ENCODE measurements at places on chromosomes 1 and 21.

GRCh38 chr1:88973520-88974137 is 18.8 kb downstream of the KYAT3 start:
- no peaks in the 10 kb centered on the region for H3K27me3 ChIP-seq
- no peak overlapping the region for H3K27ac ChIP-seq
- H3K4me3 ChIP-seq = no peak overlapping the region
- no peak for DNase-seq
- no peaks in the 10 kb centered on the region for H3K4me1 ChIP-seq

GRCh38 chr1:17561247-17561548 is 21.7 kb downstream of the ARHGEF10L start:
- no peak overlapping the region for H3K27ac ChIP-seq
- no peaks in the 10 kb centered on the region for H3K27me3 ChIP-seq
- no peaks in the 10 kb centered on the region for H3K36me3 ChIP-seq
- DNase-seq = no peak
- H3K4me1 ChIP-seq = peaks cover 12% of the 10 kb centered on the region

- H3K36me3 ChIP-seq = no peaks in the 10 kb centered on the region
- H3K4me3 ChIP-seq = no peak overlapping the region
- no peak for DNase-seq
- no peaks in the 10 kb centered on the region for H3K27me3 ChIP-seq
Observed at GRCh38 chr1:187157115-187157514, 328.4 kb downstream of the PLA2G4A start.

DNA sequence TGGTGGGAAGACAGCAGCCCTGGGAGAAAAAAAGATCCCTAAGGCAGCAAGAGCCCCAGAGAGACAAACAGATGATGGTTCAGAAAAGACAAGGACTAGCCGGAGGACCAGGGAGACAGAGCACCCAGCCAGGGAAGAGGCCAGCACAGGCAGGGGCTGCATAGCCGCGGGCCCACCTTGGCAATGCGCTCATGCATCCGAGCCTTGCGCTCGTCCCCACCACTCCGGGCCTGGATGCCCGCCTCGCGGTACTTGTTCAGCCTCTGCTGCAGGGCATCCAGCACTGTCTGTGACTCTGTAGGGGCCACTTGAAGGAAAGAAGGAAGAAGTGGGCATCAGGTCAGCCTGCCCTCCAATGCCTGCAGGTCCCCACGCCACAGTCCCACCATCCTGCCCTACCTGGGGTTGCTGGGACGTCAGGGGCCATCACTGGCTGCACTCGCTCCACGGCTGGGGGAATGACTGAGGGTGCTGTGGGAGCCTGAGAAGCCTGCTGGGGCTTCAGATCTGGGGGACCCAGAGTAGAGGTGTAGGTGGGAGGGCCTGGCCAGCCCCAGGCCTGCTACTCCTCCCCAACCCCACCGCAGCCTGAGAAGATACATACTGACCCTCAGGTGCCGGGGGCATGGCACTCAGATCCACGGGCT is 7.0 kb downstream of the CC2D1B start:
- DNase-seq = no peak
- peaks cover 97% of the 10 kb centered on the region for H3K36me3 ChIP-seq
- H3K4me3 ChIP-seq = no peak overlapping the region
- no peak overlapping the region for H3K27ac ChIP-seq
- H3K4me1 ChIP-seq = no peaks in the 10 kb centered on the region

GRCh38 chr1:3607703-3608065 is 3.6 kb downstream of the MEGF6 start:
- H3K27ac ChIP-seq = no peak overlapping the region
- no peak overlapping the region for H3K4me3 ChIP-seq
- peaks cover 36% of the 10 kb centered on the region for H3K27me3 ChIP-seq
- DNase-seq = no peak
- no peaks in the 10 kb centered on the region for H3K4me1 ChIP-seq
- no peaks in the 10 kb centered on the region for H3K36me3 ChIP-seq

- no peak for DNase-seq
- H3K27me3 ChIP-seq = no peaks in the 10 kb centered on the region
- H3K36me3 ChIP-seq = no peaks in the 10 kb centered on the region
- no peak overlapping the region for H3K27ac ChIP-seq
- no peaks in the 10 kb centered on the region for H3K4me1 ChIP-seq
- no peak overlapping the region for H3K4me3 ChIP-seq
Observed at GRCh38 chr1:206816390-206817287, 44.3 kb upstream of the IL10 start.

GRCh38 chr1:164702216-164702615 is 143.2 kb downstream of the PBX1 start:
- no peak overlapping the region for H3K27ac ChIP-seq
- no peak overlapping the region for H3K4me3 ChIP-seq
- H3K4me1 ChIP-seq = peaks cover 9% of the 10 kb centered on the region
- no peak for DNase-seq
- H3K27me3 ChIP-seq = no peaks in the 10 kb centered on the region

DNA sequence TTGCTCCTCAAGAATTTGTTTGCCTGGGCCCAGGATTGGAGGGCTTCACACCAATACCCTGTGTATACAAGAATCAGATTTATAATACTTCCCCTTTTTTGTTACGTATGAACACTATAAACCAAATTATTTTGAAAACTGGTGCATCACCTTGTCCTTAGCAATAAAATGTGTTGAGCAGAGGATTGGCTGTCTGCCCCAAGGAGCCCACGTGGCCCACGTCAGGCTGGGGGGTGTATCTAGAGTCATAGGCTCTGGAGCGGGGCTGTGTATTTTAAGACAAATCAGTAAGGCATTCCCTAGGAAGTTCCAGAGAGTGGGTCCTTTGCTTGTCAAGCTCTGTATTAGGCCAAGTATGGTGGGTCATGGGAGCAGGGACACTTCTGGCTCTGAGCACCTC is 2.0 kb upstream of the ST3GAL3 start:
- no peak overlapping the region for H3K27ac ChIP-seq
- DNase-seq = no peak
- no peaks in the 10 kb centered on the region for H3K27me3 ChIP-seq
- no peak overlapping the region for H3K4me3 ChIP-seq

DNA sequence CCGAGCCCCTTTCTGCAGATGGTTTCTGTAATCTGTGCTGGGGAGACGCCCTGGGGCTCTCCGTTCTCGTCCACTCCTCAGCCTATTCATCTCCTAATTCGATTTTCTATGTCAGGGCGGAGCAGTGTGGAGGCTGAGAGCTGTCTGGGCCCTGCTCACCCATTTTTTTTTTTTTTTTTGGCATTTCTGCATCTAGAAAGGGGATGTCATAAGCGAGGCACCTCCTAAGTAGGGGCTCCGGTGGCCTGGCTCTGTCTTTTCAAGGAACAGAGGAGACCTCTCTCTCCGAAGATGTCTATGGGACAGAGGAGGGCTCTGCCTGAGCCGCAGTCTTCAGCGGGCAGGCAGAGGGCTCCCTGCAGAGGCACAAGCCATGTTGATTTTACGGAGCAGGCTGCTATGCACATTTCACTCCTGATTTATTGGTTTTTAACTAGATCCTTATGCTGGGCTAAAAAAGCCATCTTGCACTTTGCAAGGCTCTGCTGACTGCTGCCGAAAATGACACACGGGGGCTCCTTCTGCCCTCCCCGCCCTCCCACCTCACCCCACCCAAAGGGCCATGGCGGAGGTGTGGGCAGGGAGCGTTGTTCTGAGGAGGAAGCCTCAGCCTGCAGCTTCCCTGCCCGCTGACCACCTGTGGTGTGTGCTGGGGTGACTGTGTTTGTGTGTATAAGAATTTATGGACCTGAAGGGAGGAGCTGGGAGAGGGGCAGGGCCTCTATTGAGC is 71.0 kb downstream of the FOXD2 start:
- DNase-seq = no peak
- H3K4me3 ChIP-seq = peak overlapping the region; percentile 34
- H3K36me3 ChIP-seq = no peaks in the 10 kb centered on the region

GRCh38 chr1:97105531-97105930 is 383.9 kb downstream of the PTBP2 start:
- H3K4me3 ChIP-seq = no peak overlapping the region
- H3K36me3 ChIP-seq = no peaks in the 10 kb centered on the region
- no peak overlapping the region for H3K27ac ChIP-seq
- H3K4me1 ChIP-seq = peaks cover 10% of the 10 kb centered on the region

GRCh38 chr1:13829152-13829769 is 129.3 kb downstream of the PRDM2 start:
- H3K4me3 ChIP-seq = no peak overlapping the region
- H3K27ac ChIP-seq = no peak overlapping the region
- DNase-seq = no peak
- no peaks in the 10 kb centered on the region for H3K36me3 ChIP-seq
- no peaks in the 10 kb centered on the region for H3K27me3 ChIP-seq

DNA sequence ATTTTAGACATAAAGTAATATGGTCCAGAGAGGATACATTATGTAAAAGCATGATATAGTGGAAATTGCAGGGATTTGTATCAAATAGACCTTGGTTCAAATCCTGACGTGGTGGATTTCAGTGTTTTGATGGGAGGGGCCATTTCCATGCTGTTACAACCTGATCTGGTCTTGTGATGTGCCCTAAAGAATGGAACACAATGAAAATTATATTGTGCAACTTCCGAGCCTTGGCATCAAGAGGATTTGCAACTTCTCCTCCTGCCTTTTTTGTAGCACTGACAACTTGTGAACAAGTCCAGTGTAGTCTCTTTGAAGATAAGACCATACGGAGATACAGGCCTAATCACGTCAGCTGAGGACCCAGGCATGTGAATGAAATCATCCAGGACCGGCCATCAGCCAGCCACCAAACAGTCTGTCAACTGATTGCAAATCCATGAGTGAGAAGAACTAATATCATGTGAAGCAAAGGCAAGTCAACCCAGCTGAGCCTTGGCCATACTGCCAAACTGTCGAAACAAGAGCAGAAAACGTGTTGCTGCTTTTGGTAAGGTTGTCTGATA is 412.1 kb downstream of the DPYD start:
- no peaks in the 10 kb centered on the region for H3K36me3 ChIP-seq
- H3K4me1 ChIP-seq = no peaks in the 10 kb centered on the region
- no peak overlapping the region for H3K27ac ChIP-seq
- no peaks in the 10 kb centered on the region for H3K27me3 ChIP-seq

DNA sequence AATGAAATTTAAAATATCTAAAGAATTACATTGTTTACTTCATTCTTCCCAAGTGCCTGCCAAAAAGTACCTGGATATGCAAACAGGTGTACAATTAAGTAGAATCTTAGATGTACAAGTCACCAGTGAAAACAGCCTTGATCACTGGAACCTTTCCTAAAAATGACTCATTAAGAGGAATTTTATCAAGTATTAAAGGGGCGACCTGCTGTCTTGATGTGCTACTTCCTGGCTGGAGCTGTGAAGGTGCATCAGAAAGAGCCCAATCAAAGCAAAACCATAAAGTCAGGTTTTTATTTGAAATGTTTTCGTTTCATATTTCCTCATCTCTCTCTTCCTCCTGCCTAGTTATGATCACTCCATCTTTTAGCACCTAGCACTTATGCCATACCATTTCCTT is 33.4 kb downstream of the IFI44 start:
- no peaks in the 10 kb centered on the region for H3K36me3 ChIP-seq
- peaks cover 8% of the 10 kb centered on the region for H3K4me1 ChIP-seq
- H3K4me3 ChIP-seq = no peak overlapping the region
- DNase-seq = no peak

DNA sequence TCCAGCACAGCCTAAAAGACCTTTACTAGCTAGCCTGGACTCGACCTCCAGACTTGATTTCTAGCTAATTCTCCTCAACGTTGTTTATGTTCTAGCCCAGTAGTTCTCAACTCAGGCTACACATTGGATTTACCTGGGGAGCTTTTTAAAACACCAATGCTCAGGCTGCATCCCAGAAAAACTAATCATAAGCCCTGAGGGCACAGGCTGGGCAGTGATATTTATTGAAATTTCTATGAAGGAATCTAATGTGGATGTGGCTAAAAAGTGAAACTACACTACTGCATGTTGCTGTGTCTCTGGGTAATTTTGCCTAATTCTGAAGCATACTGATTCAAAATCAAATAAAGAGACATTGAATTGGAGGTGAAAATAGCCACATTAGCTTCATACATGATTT is 479.4 kb downstream of the KCNT2 start:
- H3K27me3 ChIP-seq = no peaks in the 10 kb centered on the region
- H3K36me3 ChIP-seq = no peaks in the 10 kb centered on the region
- no peak for DNase-seq

GRCh38 chr1:93695411-93696005 is 13.9 kb upstream of the BCAR3 start:
- no peak for DNase-seq
- no peaks in the 10 kb centered on the region for H3K36me3 ChIP-seq
- H3K27me3 ChIP-seq = no peaks in the 10 kb centered on the region
- H3K27ac ChIP-seq = no peak overlapping the region
- no peak overlapping the region for H3K4me3 ChIP-seq

DNA sequence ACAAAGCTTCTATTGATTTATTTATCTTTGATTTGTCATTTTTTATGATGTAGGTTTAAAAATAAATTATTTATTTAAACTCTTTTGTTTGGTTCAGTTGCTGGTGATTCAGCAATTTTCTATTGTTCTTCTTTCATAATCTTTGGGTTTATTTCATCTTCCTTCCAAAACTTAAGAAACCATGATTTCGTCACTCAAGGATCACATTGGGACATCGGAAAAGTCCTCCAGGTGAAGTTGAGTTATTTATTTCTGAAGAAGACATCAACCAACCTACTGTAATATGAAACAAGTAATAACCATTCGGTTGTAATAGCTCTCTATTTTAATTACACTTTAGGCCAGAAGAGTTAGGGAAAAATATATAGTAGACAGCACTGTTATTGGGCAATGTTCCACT is 23.0 kb upstream of the WLS start:
- no peak overlapping the region for H3K4me3 ChIP-seq
- no peaks in the 10 kb centered on the region for H3K27me3 ChIP-seq
- 0 out of 2 replicates have a peak, but pooled peaks cover 5% of the 10 kb centered on the region for H3K4me1 ChIP-seq
- H3K27ac ChIP-seq = no peak overlapping the region
- DNase-seq = no peak

DNA sequence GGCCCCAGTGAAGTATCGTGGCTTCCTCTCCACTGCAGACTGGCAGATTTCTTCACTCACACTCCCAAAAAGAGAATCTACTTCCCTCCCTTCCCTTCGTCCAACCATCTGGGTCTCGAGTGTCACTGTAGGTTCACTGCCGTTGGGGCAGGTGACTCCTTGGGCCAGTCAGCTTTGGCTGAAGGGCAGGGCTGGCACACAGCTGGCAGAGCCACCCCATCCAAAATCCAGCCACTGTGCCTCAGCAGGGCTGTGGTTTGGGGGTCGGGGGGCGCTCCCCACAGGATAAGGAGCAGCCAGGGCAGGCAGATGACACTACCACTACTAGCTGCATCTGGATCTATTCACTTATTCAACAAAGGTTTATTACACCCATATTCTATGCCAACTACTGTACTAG is 9.8 kb downstream of the PINK1 start:
- H3K4me1 ChIP-seq = no peaks in the 10 kb centered on the region
- no peak overlapping the region for H3K27ac ChIP-seq
- H3K4me3 ChIP-seq = no peak overlapping the region
- H3K27me3 ChIP-seq = no peaks in the 10 kb centered on the region
- no peak for DNase-seq

DNA sequence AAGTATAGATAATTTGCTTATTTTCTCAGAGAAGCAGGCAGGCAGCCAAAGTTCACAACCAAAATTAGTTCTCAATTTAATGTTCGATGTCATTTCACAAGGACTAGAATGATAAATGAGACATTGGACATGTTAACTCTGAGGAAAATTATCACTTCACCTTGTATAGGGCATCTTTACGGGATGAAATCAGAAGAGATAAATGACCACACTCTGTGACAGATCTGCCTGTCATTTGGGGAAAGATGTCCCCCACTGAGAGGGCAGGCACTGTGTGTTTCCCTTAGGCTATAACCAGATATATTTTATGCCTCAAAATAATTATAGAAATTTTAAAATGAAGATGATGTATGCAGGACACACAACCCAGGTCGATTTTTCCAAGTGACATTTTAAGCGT is 642.9 kb downstream of the BRINP3 start:
- DNase-seq = no peak
- H3K27ac ChIP-seq = no peak overlapping the region
- H3K36me3 ChIP-seq = no peaks in the 10 kb centered on the region
- H3K4me1 ChIP-seq = no peaks in the 10 kb centered on the region
- H3K27me3 ChIP-seq = no peaks in the 10 kb centered on the region

Measured in SJSA1 (cell line).